ENCODE measurements at places on chromosomes 2 and 18.

DNA sequence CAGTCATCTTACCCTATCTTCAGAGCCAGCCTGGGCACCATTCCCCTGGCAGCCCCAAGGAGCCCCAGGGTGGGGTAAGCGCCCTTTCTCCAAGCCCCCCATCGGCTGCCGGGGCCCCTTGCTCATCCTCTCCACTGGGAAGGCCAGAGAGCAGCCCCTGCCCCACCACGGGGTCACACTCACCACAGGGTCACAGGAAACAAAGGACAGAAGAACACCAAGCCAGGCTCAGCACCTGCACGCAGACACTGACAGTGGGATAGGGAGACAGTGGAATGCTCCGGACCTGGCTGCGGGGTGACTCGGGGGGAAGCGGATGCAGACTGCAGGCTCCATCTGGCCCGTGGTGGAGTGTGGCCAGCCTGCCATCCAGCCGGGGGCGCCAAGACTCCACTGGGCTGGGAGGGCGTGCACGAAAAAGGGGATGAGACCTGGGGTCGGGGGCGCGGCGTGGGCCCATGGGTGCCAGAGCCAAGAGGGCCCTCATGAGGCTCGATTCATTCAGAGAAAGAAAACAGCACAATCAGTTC is 21.1 kb downstream of the HDAC4 start:
- DNase-seq: peak; percentile 48

DNA sequence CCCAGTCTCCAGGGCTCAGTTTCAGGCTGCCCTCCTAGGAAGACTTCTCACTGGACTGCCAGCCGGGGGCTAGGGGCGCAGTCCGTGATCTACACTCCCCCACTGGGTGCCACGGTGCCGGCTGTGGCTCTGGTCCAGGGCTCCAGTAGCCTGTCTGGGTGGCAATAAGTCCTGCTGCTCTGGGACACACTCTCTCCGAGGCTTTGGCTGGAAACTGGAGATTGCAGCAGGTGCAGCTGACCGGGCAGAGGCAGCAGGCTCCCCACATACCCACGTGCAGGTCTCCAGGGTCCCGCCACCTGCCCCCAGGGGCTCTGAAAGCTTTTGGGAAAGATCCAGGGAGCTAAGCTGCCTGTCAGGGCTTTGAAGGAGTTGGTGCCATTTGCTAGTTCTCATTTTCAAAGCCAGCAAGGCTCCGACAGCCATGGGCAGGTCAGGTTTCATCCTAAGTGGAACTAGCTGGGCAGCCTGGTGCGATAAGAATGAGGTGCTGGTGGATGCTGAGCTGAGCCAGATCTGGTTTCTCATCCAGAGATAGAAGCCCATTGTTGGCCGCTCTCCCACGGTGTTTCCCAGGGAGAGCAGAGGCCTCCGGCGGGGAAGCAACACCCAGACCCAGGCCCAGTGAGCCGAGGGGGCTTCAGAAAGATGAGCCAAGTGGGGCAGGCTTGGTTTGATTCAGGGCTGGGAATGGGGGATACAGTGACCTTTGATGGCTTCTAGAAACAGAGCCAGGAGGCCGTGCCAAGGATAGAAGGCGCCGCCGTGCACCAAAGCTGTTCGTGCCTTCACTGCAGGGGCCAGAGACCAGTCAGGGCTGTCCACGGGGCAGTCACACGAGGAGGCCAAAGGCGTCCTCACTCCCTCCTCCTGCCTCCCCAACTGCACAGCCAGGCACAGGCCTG is 141.7 kb upstream of the GPC1 start:
- DNase-seq: no peak

GRCh38 chr18:35088921-35089320 is 47.7 kb downstream of the MAPRE2 start:
- DNase-seq: no peak

GRCh38 chr2:127737892-127738291 is 36.6 kb downstream of the SFT2D3 start:
- no peak for DNase-seq

GRCh38 chr2:8599421-8600242 is 82.2 kb upstream of the ID2 start:
- peak; percentile 37 for DNase-seq

GRCh38 chr2:144114760-144115159 is 405.2 kb downstream of the ZEB2 start:
- DNase-seq: no peak
